ENCODE measurements at places on chromosomes 5 and 9.

- DNase-seq, result no peak
Measured at GRCh38 chr5:103031607-103032006, 88.3 kb downstream of the GIN1 start.

- DNase-seq, result peak; percentile 68
Measured at GRCh38 chr5:68007451-68007850, 208.1 kb upstream of the PIK3R1 start.

- DNase-seq, result no peak
Measured at GRCh38 chr5:132673939-132674630, at the start of gene IL4. Gene IL4, plus strand, starts transcription at chr5:132673989. Its CDS starts 62 bp downstream, at chr5:132674051.

GRCh38 chr9:75088646-75089372, 495 bp downstream of the OSTF1 start:
- DNase-seq, result peak; percentile 87

GRCh38 chr5:176334031-176334770, 27.4 kb downstream of the KIAA1191 start:
- no peak for DNase-seq

- no peak for DNase-seq
Measured at GRCh38 chr5:113935453-113935852, 422.0 kb downstream of the YTHDC2 start.

GRCh38 chr9:346111-346571, 131.5 kb downstream of the DOCK8 start:
- no peak for DNase-seq

GRCh38 chr5:136799806-136800372, 434.5 kb upstream of the TRPC7 start:
- no peak for DNase-seq

DNA sequence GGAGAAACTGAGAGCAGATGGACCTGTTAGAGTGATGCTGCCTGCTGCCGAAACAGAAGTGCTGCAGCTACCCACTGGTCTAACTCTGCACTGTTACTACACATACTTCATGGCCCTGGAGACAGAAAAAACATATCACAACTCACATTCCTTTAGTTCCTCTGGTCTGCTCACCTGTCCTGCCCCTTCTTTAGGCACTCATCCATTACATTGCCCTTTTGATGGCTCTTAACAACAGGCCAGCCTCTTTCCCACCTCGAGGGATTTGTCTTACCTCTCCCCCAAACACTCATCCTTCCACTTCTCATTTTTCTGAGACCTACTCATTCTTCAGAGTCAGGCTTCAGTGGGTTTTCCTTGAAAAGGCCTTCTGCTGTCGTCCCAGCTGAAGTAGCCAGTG, 49.2 kb downstream of the KCTD16 start:
- no peak for DNase-seq

DNA sequence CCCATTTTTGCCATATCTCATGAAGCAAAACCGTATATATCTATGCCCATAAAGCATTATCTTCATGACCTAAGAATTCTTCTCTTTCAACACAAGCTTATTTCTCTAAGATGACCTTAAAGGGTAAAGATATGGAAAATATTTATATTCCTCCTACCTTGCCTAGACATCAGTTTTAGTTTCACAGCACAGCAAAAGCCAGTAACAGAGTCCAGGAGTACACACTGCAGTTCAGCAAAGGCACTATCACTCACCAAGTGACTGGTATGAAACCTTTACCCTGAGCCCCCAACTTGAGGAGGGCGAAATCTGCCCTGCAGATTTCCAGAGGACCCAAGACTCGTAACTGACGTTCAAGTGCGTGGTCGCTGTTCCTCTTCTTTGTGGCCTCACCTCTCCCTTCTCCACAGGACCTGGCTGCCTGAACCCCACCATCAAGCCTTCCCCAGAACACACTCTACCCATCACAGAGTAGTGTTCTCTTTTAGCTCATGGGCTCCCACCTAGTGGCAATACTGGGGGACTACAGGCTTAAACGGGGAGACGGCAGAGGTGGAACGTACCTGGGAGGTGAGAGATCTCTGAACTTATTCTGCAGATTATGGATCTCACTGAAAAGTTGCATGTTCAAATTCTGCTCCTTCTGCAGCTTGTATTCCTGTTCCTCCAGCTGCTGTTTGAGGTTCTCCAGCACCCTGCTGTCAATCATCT, 141.0 kb downstream of the CDK5RAP2 start:
- DNase-seq, result no peak
